ENCODE measurements at places on chromosomes 4 and X.

DNA sequence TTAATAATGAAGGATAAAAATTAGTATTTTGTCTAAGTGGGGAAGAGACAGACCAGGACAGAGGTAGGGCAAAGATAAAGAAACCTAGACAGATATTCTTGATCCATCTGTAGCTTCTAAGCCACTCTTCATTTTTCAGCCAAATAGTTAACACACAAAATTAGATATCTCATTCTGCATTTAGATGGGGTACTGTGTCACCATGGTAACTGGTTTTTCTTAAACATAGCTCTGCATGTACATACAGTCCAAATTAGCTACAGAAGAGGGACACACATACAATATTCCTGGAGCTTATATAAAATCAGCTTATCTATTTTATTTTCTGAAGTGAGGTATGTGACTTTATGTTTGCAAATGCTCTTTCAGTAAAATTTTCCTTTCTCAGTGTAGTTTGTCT is 393.7 kb downstream of the PPP3CA start:
- DNase-seq: no peak

DNA sequence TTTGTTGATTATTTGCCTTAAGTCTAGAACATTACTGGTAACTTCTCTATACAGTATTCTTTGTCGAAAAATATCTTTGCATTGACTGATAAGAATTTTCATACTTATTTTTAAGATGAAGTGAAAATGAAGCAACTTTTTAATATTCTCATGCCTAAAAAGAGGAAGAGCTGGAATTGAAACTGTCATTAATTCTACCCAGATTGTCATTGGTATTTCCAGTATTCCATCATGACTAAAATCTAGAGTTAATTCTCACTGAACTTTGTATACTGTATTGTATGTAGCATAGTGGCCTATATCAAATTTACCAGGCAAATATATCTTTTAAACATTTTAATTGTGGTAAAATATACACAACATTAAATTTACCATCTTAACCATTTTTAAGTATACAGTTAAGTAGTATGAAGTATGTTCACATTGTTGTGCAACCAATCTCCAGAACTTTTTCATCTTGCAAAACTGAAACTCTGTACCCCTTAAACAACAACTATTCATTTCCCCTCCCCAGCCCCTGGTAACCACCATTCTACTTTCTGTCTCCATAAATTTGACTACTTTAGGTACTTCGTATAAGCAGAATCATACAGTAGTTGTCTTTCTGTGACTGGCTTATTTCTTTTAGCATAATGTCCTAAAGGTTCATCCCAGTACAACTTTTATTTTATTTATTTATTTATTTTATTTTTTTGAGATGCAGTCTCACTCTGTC is 24.3 kb upstream of the ZNF41 start:
- DNase-seq: no peak

GRCh38 chr4:87570290-87570805 is 38.0 kb upstream of the DSPP start:
- no peak for DNase-seq

DNA sequence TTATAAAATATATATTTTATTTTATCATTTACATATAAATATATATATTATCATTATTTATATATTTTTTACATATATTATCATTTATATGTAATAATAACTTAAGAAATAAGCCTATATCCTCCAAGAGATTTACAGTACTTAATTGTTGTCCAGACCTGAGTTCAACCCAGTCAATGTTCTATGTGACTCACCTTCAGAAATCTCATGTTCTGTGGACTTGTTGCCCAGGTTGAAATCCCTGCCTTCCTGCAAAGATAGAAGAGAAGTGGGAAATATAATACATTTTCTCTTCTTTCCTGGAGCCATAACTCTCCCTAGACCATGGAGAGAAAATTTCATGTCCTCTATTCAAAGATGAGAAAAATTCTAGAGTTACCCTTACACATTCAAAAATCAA is 247.3 kb downstream of the PARM1 start:
- DNase-seq: no peak

GRCh38 chrX:22165732-22166457 is 106.8 kb upstream of the CBLL2 start:
- no peak for DNase-seq

GRCh38 chr4:147547314-147548056 is 66.6 kb downstream of the EDNRA start:
- DNase-seq: no peak

GRCh38 chr4:152352215-152352614 is 183.7 kb downstream of the FBXW7 start:
- DNase-seq: no peak

- DNase-seq: no peak
Measured at GRCh38 chr4:80948141-80948540, 82.4 kb upstream of the BMP3 start.

- DNase-seq: no peak
Measured at GRCh38 chr4:128776794-128777216, 32.7 kb upstream of the JADE1 start.

- DNase-seq: no peak
Measured at GRCh38 chr4:99610605-99611175, 36.1 kb downstream of the MTTP start.

- DNase-seq: no peak
Measured at GRCh38 chr4:37827030-37827685, 672 bp downstream of the PGM2 start.

- no peak for DNase-seq
Measured at GRCh38 chr4:81040012-81040659, 9.6 kb downstream of the BMP3 start.

DNA sequence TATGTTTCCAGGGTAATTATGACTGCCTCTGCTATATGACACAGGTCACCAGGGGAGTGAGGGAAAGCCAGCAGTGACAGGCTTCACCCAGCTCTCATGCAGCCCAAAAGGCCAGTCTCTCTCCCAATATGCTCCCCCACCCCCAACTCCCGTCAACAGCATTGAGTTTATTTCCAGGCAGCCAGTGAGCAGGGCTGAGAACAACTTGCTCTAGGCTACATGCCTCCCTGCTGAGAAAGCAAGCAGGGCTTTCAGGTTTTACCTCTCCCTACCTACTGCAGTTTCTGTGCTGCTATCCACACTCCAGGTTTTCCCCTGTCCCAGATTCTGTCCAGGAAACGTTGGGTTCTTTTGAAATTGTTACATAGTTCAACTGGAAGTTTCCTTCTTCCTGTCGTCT is 291.4 kb downstream of the PABPC4L start:
- no peak for DNase-seq

DNA sequence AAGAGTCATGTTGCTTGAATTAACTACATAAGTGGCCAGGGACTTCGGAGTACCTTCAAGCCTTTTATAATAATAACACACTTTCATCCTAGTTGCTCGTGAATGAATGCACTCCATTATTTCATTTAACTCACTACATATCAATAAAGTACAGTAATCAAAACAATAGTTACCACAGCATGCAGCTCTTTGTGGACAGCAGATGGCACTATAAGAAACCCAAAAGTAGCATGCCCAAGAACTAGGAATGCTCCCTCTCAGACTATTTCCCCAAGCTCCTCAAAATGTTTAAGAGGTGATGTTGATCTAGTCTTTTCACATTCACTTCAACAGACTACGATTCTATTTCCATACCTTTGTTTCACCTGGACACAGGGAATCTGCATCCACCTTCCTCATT is 500.8 kb upstream of the DIAPH2 start:
- DNase-seq: no peak

DNA sequence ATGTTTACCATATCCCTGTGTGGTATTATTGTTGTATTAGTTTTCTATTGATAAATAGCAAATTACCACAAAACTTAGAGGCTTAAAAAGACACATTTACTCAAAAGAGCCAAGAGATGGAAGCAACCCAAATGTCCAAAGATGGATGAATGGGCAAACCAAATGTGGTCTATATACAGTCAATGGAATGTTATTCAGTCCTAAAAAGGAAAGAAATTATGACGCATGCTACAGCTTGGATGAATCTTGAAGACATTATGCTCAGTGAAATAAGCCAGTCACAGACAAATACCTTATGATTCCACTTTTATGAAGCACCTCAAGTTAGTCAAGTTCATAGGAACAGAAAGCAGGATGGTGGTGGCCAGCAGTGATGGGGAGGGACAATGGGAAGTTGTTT is 144.7 kb downstream of the QDPR start:
- DNase-seq: no peak

- no peak for DNase-seq
Measured at GRCh38 chr4:7775396-7775795, 164.3 kb downstream of the AFAP1 start.

- DNase-seq: no peak
Measured at GRCh38 chr4:2290488-2290887, 28.6 kb upstream of the MXD4 start.

DNA sequence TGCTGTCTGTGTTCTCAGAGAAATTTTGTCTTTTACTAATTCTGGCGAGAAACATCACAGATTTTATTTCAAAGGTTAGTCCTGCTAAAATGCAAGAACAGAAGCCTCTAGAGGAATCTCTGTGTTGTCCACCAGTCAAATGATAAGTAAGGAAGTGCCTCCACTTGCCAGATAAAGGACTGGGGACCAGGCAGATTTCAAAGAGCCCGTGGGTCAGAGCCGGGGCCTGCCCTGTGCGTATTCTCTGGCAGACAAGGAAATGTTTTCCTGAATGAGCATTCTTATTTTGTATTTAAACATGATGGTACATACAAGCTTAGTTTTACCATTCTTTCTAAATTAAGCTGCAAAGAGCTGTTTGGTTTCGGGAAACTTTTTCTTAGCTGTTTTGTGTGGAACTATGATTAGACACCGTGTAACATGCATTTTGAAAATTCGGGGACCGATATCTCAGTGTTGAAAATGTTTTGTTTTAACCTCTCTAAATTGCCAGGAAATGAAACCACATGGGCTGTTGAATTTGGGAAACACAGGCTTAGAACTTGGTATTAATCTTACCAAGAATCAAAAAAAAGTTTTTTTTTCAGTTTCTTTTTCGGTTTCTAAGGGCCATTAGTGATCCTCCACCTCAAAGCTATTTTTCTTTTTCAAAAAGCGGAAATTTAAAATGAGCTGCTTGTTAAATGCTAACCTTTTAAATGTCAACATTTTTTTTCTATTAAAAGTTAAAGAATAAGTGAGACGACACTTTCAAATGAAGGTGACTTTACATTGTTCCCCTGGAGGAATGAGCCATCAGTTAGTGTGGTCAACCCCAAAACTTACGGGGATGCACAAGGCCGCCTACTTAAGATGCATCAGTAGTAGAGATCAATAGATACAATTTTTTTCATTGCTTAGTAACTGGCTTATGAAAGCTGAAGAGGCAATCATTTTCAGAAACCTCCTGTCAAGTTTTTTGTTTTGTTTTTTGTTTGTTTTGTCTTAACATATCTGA is 89.6 kb upstream of the MTM1 start:
- no peak for DNase-seq

DNA sequence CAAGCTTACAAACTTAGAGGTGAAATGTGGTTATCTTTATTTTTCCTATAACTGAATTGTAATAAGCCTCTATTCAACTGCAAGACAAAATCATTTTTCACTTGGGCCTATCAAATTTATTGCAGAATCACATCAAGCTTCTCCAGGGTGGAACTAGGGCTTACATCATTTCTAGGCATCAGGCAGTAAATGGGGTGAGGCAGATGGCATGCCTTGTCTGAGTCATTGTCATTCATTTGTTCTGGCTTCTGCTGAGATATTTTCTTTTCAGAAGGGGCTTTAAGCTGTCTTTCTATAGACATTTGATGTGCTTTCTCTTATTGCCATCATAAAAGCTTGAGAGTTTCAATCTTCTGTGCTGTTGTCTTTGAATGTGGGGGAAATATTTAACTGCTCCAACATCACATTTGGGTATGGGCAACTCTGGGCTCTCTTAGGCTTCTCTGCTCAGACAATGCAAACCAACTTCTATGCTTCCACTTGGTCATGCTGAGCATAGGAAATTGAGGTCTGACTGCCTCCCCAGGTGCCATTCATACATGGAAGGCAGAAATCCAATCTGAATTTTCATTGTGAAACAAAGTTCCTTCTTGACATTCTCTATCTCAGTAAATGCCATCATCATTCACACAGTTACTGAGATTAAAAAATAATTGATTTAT is 225.8 kb upstream of the GIMD1 start:
- DNase-seq: no peak

DNA sequence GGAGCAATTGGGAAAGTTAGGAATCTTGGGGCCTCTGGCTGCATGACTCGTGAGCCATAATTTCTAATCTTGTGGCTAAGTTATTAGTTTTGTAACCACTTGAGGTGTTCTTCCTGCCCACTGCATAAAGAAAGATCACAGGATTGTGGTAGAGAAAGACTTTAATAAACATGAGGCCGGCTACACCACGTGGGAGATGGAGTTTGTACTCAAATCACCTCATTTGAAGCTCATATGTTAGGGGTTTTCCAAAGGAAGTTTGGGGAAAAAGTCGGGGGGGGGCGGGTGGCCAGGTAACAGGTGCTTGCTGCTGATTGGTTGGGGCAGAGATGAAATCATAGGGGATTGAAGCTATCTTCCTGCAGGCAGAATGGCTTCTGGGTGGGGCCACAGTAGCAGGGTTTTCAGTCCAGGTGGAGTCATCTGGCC is 287.8 kb downstream of the ZNF674 start:
- DNase-seq: no peak

- no peak for DNase-seq
Measured at GRCh38 chrX:45517090-45517973, 316.7 kb upstream of the DIPK2B start.

DNA sequence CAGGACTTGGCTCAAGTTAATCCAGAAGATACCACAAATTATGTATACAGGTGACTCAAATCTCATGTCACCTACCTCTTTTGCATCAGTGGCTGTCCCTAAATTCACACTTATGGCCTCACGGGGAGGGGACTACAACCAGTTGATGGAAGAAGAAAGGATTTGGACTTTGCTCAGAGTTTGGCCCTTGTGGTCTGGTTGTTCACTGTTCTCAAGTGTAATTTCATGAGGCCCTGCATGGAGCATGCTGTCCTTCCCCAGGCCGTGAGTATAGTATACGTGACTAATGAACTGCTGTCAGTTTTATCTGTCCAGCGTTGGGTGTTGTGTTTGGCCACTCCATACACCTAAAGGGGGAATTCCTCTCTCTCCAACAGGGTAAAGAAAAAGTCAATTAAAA is 27.5 kb upstream of the LSM6 start:
- DNase-seq: no peak

GRCh38 chr4:74328501-74328900 is 20.2 kb downstream of the EPGN start:
- no peak for DNase-seq

DNA sequence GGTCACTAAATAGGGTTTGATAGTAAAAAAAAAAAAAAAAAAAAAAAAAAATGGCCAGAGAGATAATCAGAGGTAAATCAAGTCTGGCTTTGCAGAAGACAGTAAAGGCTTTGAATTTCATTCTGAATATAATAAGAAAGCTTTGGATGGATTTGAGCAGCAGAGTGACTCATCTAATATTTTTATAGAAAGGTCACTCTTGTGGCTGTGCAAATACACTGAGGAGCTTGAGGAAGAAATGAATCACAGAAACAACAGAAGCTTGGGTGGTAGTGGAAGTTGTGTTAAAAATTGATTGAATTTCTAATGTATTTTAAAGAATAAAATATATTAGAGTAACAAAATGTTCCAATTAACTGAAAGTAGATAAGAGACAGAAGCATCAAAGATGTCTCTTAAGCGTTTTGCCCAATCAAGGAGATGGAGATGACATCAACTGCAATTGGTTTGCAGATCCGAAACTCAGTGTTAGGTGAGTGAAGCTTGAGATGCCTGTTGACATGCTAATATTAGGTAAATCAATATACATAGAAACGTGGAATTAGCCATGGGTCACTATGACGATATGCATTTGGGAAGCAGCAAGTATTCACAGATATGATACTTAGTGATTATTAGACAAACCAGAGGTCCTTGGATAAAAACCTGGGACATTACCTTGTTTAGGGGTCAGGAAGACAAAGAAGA is 280.5 kb downstream of the GPM6A start:
- DNase-seq: no peak

GRCh38 chrX:50430917-50431575 is 39.6 kb downstream of the DGKK start:
- no peak for DNase-seq
